ENCODE measurements at places on chromosomes 12 and 14.

DNA sequence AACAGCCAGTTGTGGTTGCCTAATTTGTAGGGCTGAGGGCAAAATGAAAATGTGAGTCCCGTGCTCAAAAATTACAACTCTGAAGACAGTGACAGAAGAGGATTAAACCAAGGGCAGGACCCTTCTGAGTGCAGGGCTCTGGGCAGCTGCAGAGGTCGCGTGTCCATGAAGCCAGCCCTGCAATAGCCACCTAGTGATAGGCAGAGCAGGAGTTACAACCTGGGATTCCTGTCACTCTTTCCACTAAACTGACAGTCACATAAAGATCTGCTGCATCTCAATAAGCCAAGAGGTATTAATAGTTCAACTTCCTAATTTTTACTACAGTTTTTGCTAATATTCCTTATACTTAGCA, 94.1 kb downstream of the SLC2A13 start:
- DNase-seq: no peak

- peak; percentile 10 for DNase-seq
Observed at GRCh38 chr12:30795410-30796312, 40.9 kb upstream of the CAPRIN2 start.

GRCh38 chr12:1463073-1463905, 131.1 kb downstream of the FBXL14 start:
- no peak for DNase-seq

DNA sequence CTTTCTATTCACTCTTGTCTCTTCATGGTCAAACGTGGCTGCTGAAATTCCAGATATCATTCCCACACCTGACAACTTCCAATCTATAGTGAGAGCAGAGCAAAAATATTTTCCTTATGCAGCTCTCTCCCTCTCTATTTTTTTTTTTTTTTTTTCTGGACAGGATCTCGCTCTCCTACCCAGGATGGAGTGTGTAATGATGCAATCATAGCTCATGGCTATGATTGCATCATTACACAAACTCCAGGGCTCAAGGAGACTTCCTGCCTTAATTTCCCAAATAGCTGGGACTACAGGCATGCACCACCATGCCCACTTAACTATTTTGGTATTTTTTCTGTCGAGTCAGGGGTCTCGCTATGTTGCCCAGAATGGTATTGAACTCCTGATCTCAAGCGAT, 1398.9 kb downstream of the AACS start:
- no peak for DNase-seq

- DNase-seq: no peak
Observed at GRCh38 chr12:94023879-94024278, 124.5 kb upstream of the PLXNC1 start.

DNA sequence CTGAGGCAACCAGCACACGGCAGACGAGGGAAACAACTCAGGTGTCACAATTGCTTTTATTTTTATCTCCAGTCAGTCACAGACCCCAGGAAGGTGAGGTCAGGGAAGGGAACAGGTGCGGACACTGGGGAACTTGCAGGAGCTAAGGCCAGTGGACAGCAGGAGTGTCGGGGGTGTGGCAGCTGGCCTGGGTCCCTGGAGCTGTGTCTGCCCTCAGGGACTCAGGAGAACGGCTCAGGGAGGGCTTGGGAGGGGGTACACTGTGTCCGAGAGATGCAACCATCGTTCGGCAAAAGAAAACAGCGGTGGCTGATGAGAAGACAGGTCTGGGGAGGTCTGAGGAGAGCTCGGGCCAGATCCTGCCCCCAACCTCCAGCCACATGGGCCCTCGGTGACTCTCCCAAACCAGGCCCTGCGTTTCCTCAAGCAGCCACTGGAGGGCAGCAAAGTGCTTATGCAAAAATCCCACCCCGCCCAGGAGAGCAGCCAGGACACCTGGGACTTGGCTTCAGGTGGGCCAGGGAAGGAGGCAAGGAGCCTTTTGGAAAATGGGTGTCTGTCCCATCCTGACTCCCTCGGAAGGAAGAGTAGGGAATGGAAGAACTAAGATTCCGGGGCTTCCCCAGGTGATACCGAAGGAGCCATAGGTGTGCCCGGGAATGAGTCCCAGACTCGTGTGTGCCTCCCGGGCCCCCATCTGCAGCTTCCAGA, 24.1 kb upstream of the BCDIN3D start:
- DNase-seq: peak; percentile 75

DNA sequence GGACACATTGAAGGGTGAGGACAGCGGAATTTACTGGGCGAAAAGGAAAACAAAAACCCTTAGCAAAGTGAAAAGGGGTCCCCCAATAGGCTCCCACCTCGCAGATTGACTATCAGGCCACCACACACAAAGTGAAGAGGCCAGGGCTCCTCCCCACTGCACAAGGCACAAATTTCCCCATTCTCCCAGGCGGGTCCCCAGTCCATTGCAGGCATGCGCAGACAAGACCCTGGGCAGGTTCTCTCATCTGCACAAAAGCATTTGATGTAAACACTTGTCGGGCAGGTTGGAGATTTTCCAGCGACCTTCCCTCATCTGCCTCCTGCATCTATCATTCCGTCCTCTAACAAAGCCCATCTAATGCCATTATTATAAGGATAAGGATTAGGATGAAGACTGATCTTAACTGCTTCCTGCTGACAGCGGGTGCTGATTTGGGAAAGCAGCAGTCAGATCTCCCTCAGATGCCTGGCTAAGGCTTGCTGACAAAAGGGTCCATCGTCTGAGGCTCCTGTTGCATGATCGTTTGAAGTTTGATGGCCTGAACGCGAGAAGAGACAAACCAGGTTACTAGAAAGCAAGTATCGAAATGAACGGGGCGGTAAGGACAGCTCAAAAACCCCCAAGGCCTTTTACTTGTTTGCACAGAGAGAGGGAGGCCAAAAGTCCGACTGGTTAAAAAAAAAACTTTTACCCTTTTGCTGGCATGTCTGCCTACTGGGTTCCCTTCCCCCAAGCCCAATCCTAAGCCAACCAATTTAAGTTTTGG, 14.4 kb downstream of the ASCL4 start:
- DNase-seq: no peak

DNA sequence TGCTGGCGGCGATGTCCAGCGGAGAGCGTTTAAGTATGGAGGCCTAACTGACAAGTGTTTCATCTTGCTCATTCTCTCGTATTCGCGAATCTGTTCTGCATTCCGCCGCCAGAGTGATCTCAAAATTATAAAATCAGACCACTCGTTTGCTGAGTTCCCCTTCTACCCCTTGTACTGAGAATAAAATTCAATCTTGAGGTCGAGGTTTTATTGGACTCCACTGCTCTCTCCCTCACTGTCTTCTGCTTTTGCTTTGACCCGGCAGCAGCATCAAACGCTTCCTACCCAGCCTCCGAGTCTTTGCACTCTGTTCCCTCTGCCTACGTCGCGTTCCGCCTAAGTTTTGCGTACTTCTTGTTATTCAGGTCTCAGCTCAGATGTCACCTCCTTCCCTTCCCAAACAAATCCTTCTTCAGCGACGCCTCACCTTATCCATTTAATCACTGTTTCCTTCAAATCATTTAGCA, 462 bp downstream of the KNTC1 start:
- DNase-seq: no peak

GRCh38 chr12:76489737-76490136, 69.8 kb downstream of the OSBPL8 start:
- no peak for DNase-seq

DNA sequence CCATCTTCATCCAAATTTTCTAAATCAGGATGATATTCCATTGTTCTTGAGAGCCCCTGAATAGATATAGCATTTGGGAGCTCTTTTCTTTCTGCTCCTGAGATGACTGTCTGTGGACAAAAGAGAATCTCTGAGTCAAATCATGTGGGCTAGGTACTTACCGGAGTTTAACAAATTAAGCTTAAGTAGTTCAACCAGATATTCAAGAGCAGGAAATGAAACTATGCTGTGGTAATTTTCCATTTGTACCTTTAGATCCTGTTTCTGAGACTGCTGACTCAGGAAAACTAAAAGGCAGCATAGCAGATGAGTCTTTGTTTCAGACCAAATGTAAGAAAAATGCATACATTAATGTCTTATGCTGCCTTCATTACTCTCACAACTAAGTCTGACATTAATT, at the start of gene CLEC7A:
Gene CLEC7A (minus strand): TSS at position 158 of the 400 bp plus-strand sequence. CDS start 117 bp downstream, at position 41.
- DNase-seq: no peak

GRCh38 chr12:29287622-29288021, 93.3 kb downstream of the ERGIC2 start:
- DNase-seq: no peak

DNA sequence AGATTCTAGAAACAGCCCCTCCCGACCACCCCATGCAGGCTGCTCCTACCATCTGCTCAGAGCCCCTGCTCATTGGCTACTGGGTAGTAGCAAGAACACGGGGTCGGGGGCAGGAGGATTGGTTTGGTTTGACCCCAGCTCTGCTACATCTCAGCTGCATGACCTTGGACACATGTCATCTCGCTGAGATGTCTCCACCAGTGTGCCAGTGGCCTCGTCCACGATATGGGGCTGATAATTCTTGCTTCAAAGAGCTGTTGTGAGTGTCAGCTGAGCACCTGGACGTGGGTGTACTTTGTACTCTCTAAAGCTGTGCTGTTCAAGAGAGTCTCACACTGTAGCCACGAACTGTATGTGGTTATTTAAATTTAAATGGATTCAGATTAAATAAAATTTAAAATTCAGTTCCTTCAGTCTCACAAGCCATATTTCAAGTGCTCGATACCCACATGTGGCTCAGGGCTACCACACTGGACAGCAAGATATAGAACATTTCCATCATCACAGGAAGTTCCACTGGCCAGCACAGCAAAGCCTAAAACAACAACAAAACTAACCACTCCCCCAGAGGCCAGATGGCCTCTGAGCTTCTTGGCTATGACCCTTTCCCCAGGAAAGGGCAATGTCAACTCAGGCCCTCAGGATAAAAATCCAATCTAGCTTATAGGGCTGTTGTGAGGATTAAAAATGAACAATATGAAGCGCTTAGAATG, 18.6 kb downstream of the LTBP2 start:
- DNase-seq: no peak

GRCh38 chr14:30874120-30874998, at the start of gene COCH:
TSS of gene COCH (plus strand) at chr14:30874559. CDS start at chr14:30874939, 380 bp downstream.
- DNase-seq: no peak

DNA sequence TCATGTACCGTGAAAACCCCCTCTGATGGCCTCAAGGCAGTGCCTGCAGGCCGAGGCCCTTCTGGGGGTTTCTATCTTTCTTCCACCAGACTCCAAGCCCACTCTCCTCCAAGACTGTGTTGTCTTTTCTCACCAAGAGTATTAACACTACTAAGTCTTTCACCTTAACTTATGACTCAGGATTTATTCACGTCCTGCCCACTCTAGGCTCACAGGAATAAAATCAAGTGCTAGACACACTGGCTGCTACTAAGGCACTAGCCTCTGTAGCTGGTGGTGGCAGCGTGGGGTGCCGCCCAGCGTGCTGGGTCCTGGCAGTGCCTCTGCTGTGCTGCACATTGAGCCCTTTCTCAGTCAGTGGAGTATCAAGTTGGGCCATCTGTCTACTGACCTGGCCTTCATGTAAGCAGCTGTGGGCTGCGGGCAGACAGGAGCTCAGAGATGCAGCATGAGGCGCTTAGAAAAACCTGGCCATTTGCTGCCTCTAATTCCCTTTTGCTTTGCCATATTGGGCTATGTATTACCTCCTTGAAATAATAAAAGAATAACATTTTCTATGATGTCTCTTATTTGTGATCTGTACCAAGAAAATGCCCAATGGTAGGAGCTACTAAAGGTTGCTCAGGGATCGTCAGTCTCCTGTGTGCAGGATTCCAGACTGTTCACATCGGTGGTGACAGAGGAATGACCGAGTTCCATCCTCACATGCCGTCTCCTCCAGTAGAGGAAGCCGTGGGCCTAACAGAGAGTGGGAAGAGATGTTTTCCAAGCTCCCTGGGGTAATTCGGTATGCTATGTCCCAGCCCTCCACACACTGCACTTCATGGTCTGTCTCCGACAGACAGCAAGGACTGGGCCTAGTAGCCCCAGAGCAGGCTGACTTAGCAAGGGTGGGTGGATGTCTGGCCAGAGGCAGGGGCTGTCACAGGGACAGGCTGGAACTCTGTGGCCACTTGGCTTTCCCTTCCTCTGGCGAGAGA, 39.9 kb downstream of the MAX start:
- no peak for DNase-seq

GRCh38 chr14:65382586-65382985, 29.9 kb upstream of the FUT8 start:
- DNase-seq: no peak

DNA sequence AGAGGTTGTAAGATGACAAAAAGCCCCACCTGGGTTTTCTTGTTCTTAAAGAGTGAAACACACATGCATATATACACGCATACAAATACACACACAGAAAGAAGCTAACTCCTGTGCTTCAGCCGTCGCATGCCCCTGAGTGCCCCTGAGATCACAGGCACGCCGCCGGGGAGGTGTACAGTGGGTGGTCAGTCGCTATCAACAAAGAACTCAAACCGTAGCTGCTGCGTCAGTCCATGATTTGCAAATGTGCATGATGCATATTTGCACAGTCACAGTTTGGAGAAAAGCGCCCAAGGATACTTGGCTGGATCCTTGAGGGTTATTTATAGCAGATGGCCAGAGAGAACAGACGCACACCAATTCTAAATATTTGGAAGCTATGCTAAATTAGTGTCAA, 206.9 kb downstream of the TMEM132D start:
- DNase-seq: no peak

GRCh38 chr14:105909046-105909827, 382.9 kb downstream of the TMEM121 start:
- no peak for DNase-seq

- DNase-seq: peak; percentile 40
Observed at GRCh38 chr14:106845286-106846087, 1319.1 kb downstream of the TMEM121 start.

DNA sequence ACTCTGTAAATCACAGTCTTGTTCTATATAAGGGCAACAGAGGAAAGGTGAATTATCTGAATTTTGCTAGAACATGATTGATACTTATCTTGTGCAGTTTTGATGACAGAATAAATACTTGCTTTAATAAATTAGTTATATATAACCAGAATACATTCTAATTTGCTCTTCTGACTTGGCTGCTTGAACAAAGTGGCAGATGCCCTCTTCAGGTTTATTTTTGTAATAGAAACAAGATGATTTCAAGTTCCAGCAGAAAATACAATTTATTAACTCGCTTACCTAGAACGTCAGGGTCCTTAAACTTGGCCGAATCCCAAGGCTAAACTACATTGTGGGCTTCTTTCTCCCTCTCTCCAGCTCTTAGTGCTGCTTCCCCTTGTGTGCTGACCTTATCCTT, 57.6 kb upstream of the SSTR1 start:
- no peak for DNase-seq

DNA sequence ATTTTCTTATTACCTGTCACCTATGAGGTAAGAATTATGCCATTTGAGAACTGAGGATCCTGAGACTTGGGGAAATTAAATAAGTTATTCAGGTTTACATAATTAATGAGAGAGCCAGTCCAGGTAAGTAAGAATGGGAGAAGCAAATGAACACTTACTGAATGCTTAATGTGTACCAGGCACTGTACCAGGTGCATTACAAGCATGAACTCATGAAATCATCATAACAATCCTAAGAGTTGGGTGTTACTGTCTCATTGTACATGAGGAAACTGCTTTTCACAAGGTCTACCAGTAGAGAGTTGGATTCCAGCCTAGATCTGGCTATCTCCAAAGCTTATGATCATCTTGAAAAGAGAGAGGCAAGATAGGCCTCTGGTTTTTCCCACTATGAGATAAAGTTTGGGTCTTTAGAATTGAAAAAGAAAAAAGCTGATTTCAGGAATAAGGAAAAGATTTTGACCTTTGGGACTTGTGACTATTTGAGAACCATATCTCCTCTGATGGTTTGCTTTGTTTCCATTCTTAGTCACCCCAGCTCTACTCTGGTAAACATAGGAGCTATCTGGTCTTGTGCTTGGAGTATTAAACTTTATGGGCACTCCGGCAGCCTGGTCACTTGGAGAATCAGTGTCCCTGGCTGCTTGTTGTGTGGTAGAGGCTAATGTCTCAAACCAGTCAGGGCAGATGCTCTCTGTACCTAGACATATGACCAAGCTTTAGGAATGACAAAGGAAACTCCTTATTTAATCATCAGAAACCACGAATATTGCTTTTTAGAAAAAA, 48.0 kb downstream of the PTHLH start:
- no peak for DNase-seq
